ENCODE measurements at places on chromosomes 1 and 21.

- DNase-seq: no peak
Observed at GRCh38 chr1:164380893-164381292, 178.1 kb upstream of the PBX1 start.

DNA sequence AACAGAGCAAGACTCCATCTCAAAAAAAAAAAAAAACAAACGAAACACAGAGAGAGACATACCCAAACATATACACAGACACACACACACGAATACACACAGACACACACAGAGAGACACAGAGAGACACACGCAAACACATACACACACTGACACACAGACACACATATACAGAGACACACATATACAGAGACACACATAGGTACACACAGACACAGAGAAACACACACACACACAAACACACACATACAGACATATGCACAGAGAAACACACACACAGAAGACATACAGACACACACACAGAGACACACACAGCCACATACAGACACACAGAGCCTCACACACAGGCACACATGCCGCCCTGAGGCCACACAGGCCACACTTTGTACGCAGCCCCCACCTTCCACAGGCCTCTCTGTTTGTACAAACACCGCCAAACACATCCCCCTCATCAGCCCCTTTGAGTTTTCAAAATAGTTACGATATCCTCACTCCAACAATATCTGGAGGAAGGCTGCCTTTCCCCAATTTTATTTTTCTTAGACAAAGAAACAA, 57.5 kb upstream of the ABCG1 start:
- no peak for DNase-seq

DNA sequence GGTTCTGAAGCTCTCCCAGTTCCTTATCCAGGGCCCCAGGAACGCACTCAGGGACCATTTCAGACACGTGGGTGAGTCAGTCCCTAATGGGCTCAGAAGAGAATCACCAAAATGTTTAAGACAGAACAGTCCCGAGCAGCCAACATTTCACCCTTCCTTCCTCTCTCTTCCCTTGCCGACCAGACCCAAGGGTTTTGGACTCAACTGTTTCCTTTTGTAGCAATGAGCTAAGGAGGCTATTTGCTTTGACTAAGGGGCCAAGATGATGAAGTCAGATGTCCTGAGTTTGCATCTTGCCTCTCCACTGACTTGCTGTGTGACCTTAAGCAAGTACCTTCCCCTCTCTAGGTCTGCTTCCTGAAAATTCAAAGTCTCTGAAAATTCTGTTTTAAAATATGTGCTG, 472.3 kb upstream of the VAMP3 start:
- no peak for DNase-seq

DNA sequence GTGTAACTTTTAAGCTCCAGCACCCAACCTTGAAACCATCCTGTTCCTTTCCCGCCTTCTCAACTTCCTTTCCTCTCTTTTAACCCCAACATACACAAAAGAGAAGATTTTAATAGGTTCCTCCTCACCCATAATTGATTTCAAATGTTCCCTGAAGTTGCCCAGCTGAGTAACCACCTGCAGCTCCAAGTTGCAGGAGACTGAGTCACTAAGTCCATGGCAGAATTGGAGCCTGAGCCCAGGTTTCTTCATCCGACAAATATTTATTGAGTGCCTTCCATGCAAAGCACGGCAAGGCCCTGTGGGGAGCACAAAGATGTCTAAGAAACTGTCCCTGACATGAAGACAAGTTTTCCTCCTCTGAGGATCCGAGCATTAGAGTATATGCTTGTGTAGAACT, 97.7 kb downstream of the PAPPA2 start:
- no peak for DNase-seq

GRCh38 chr1:181255270-181255929, 166.9 kb downstream of the IER5 start:
- no peak for DNase-seq

DNA sequence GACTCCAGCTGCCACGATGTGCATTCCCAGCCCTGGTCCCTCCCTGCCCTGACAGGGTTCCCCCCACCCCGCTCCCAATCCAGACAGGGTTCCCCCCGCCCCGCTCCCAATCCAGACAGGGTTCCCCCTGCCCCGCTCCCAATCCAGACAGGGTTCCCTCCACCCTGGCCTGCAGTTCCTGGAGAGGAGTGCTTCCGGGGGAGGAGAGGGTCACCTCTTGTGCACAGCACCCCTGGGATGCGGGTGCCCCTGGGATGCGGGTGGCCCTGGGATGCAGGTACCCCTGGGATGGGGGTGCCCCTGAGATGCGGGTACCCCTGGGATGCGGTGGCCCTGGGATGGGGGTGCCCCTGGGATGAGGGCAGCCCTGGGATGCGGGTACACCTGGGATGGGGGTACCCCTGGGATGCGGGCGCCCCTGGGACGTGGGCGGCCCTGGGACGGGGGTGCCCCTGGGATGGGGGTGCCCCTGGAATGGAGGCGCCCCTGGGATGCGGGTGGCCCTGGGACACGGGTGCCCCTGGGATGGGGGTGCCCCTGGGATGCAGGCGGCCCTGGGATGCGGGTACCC, 36.7 kb upstream of the SLC19A1 start:
- DNase-seq: no peak

DNA sequence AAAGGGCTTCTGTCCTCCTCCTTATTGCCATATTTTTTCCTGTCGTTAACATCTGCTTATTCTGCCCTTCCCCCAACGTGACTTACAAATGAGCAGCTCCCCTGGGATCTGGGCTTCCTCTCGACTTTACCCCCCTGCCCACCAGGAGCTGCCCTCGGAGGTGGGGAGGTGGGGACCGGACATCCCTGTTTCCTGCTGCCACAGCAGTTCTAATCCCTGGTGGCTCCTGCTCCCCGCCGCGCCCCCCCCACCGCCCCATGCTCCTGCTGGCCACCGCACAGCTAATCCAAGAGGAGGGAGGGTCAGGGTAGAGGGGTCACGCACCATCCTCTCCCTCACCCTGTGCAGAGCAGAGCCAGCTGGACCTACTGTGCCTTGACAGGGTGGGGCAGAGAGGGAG, 4.4 kb upstream of the SLC27A3 start:
- no peak for DNase-seq

- DNase-seq: no peak
Observed at GRCh38 chr1:181018901-181019681, 3.6 kb downstream of the STX6 start.

DNA sequence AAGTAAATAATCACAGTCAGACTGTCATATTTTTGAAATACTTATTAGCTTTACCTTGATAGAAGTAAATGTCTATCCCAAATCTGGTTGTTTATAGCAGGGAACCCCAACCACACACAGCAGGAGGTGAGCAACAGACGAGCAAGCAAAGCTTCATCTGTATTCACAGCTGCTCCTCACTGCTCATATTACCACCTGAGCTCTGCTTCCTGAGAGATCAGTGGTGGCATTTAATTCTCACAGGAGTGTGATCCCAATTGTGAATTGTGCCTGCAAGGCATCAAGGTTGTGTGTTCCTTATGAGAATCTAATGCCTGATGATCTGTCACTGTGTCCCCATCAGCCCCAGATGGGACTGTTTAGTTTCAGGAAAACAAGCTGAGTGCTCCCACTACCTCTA, 104.3 kb downstream of the GPATCH2 start:
- DNase-seq: no peak

DNA sequence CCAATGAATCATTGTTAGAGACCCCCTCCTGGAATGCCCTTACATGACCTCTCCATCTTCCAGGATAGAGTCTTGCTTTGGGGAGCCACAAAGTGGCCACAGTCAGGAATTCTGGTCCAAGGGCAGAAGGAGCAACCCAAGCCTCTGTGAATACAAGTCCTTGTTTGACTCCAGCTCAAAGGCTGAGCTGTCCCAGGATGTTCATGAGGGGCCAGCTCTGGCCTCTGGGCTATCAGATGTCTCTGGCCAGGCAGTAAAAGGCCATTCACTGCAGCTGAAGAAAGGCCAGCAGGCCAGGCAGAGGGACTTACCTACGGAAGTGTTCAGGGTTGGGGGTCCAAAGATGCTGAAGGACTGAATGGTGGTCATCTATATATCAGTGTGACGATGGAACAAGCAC, 98.3 kb upstream of the IPO9 start:
- DNase-seq: no peak

GRCh38 chr1:117796226-117796625, 133.2 kb downstream of the GDAP2 start:
- DNase-seq: no peak

GRCh38 chr1:905071-905749, 18.5 kb upstream of the SAMD11 start:
- no peak for DNase-seq

DNA sequence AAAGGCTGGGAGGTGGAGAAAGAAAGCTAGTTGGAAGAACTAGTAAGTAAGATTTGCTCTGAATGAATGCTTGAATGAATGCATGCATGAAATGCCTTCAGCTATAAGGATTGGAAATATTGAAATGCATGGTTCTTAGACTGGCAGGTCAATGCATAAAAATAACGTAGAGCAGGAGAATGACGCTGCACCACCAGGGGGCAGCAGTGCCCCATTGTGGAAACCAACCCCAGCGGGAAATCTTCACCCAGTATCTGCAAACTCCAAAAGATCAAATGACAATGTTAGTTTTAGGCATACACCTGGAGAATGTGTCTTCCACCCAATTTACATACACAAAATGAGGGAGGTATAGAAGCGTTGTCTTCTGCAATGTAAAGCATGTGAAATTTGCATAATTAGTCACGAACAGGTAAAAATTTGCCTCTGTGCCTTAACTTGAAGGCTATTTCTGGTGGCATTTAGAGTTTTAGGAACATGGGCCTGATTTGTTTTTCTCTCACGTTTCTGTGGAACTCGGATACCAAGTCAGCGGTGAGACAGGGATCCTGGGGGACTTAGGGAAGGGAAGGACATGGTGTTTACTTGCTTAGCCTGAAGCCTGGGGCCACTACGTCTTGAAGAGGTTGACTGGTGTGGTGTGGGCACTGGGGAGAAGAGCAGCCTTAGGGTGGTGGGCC, 78.6 kb downstream of the HHAT start:
- DNase-seq: peak; percentile 31

DNA sequence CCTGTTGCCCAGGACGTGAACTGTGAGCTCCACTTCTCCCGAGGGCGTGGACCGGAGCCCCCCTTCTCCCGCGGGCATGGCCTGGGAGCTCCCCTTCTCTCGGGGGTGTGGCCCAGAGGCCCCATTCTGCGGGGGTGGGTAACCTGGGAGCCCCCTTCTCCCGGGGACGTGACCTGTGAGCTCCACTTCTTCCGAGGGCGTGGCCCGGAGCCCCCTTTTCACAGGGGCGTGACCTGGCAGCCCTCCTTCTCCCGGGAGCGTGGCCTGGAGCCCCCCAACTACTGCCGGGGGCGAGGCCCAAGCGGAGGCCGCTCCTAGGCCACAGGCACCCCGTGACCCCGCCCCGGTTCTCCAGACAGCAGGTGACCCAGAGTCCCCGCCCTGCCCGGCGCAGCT, 320 bp downstream of the C1orf174 start:
- no peak for DNase-seq

DNA sequence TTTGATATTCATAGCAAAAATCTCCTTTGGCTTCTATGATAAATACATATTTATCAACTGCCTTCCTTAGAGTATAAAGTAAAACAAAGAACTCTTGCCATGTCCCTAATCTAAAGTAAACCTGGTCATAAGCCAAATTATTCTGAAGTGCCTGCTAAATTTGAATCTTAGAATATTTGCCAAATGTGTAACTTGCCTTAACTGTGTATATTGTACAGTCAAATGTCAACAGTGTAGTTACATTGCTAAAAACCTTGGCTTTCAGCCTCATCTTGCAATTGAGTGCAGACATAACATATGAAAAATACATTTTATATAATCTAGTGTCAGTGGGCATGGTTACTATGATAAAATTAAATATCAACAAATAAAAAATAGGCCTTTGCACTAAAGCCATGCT, 583.4 kb upstream of the ADAMTS5 start:
- DNase-seq: no peak

DNA sequence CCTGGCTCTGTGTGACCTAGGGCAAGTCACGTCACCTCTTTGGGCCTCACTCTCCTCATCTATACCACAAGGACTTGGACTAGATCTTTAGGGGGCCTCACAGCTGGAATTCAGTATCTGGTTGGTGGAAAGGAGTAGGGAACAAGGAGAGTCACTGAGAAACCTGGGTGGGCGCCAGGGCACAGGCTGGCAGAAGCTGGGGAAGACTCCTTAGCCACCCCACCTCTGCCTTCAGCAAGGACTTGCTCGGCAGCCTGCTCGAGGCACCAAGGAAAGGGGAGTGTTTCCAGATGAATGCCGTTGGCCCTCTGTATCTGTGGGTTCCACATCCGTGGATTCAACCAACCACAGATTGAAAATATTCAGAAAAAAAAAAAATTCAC, 1.2 kb upstream of the OPTC start:
- no peak for DNase-seq

DNA sequence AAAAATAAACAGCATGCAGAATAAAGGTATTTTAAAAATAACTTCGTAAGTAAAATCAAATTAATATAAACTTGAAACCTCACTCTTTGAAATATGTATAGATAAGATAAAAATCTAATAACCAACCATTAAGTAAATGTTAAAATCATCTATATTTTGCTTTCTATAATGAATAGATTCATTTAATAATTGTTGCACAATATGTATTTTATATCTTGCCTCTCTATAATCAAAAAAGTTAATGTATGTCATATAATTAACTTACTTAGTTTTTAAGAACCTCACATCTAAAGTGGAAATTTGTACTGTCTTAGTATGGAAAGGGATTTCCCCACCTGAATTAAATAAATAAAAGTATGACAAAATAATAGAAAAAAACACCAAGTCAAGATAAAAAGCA, 42.4 kb upstream of the RBM34 start:
- no peak for DNase-seq

- DNase-seq: no peak
Observed at GRCh38 chr21:34909492-34910292, 139.4 kb downstream of the RUNX1 start.

- no peak for DNase-seq
Observed at GRCh38 chr1:22117238-22117637, 25.7 kb downstream of the WNT4 start.

Data from stimulated activated CD8-positive, alpha-beta memory T cell treated with anti-CD3 and anti-CD28 coated beads, Interleukin-4, amount 100 ng/mL, for 4 hours (primary cell).